Fibroblast of skin of right biceps (primary cell): ENCODE measurements at places on chromosomes 11 and 22.
A peak's percentile ranks its signal among the peaks of the same experiment; 100 is the strongest.

DNA sequence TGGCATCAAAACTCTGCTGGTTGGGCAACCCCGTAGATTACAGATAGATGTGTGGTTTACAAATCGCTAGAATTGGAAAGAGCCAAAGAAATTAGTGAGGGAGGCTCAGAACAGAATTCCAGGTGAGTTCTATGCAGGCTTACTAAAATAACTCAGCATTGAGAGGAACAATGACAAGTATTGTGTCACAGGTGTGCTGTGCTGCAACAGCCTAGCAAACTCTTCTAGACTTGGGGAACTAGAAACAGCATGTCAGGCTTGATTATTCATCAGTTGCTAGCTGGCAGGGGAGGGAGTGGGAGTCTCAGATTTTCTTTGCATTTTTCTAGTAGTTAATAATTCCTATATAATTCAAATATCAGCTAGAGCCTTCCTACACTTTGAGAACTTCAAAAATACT, 26.3 kb upstream of the RASD2 start:
- DNase-seq = no peak

GRCh38 chr11:117610045-117610444, 187.0 kb downstream of the DSCAML1 start:
- peak; percentile 26 for DNase-seq

GRCh38 chr11:106133529-106133928, 56.1 kb downstream of the AASDHPPT start:
- no peak for DNase-seq

DNA sequence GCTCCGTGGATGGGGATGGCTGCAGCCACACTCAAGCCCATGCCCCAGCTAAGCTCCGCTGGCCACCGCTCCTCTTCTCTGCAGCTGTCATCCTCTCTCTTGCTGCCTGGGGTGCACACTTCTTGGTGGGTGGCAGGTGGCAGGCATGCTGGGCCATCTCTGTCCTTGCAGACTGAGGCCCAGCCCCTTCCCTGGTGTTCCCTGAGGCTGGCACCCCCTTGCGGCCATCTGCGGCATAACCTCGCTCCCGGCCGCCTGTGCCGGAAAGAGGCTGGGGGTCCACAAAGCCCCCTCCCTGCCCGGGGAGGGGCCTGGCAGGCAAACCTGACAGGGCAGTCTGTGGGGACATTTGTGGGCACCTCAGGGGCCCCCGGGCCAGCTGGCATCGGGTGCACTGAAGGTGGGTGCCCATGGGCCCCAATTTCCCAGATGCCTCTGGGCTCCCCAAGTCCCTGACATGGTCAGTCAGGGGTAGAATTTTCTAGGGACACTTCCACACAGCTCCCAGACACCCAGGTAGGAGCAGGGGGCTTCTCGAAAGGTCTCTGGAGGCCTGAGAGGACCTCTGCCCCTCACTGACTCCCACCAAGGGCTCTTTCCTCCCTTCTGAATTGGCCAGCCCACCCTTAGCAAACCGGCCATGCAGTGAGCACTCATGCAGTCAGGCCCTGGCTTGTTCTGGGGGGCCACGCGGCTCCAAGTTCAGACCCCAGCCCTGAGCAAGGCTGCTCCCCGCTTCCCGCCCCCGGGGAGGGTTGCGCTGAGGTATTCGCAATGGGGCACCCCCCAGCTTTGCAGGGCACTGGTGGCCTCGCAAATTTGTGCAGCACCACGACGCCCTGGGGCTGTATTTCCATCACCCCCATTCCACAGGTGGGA, 23.5 kb upstream of the TH start:
- peak; percentile 15 for DNase-seq

GRCh38 chr11:64859542-64860414, 15.3 kb upstream of the CDC42BPG start:
- no peak for DNase-seq

GRCh38 chr11:124943254-124943616, 7.4 kb upstream of the HEPACAM start:
- no peak for DNase-seq

DNA sequence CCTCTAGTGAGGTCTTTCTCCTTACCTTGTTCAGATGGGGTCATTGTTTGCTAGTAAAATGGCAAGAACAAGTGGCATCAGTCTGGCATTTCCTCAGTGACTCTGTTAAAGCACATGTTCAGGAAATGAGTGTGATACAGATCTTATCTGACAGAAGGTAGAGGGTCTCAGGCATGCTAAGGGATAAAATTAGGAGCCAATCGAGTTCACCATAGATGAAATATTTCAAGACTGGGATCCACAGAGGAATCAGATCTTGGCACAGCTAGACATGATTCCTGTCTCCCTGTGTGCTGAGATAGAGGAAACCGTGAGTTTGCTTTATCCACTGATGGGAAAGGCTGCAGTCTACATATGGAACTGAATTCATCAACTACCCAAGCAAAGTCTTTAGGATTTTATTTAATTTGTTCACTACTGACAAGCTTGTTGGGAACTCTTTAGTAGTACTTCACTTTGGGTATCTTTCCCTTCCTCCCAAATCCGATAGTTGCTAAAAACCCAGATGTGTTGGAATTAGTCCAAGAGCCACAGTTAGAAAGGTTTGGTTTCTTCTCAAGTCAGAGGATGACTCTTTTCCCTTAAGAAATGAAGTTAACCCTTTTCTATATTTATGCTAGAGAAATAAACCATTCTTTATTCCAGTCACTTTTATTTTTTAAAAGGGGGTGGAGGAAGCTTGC, 18.4 kb downstream of the FAM118B start:
- peak; percentile 45 for DNase-seq
